ENCODE measurements at places on chromosomes 11 and 22. TPM values are rescaled to one million over a fixed set of nuclear protein-coding genes. Genes with fewer than 3 reads are reported as not detected.

Gene LRRN4CL
- total RNA-seq = not detected

Gene CD3E
- 415 TPM for total RNA-seq

Gene ZNF280A
- not detected for total RNA-seq

Gene PRG2
- 1.0 TPM for total RNA-seq

Gene NAGA
- 14.6 TPM for total RNA-seq

Gene C11orf16
- not detected for total RNA-seq

Data from activated naive CD4-positive, alpha-beta T cell treated with anti-CD3 and anti-CD28 coated beads for 36 hours (primary cell).